ENCODE measurements at places on chromosomes 13 and 19.
A peak's percentile ranks its signal among the peaks of the same experiment; 100 is the strongest.

DNA sequence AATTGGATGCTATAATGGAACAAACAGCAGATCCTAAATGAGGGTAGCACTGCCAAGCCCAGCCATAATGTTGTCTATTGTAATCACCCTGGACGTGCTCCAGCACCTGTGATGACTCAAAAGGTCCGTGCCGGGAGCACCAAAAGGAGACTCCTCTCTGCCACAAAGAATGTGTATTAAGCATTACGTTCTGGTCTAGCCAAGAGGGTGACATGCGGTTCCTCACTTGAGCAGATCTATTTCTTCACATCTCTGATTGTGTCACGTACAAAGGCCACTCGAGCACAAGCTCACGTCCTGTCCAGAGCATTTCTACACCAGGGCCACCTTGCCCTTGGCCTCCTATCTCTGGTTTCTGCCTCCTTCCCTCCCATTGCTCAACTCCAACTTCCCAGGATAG, 219.9 kb upstream of the IRS2 start:
- DNase-seq = no peak

DNA sequence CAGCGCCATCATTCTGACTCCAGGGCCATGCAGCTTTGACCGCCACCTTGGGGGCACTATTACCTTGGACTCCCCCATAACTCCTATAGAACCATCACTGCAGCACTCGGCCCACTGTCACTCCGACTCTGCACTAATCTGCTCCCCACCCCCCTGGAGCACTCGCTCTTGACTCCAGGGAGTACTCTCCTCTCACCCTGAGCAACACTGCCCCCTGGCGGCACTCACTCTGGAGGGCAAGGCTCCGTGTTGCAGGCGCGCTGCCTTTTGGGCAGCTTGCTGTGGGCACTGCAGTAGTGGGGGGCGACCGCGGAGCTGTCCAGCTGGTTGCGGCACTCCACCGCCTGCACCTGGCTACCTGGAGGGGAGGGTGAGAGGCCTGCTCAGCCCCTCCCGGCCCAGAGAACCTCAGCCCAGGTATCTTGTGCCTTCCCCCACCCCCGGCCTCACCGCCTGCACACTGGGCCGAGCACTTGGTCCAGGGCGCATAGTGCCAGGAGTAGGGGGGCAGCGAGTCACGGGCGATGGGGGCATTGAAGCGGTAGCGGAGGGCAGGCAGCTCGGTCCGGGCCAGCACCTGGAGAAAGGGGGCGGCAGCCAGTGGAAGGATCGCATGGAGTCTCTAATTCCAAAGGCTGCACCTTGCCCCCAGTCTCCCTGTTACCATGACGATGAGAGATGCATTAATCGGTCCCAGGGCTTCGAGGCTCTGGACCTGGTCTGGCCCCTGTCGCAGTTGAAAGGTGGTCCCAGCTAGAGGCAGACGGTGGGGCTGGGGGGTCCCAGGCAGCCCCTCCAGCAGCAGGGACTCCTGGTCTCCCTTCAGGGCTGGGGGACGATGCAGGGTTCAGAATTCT, 8.9 kb upstream of the MYO1F start:
- DNase-seq = no peak

DNA sequence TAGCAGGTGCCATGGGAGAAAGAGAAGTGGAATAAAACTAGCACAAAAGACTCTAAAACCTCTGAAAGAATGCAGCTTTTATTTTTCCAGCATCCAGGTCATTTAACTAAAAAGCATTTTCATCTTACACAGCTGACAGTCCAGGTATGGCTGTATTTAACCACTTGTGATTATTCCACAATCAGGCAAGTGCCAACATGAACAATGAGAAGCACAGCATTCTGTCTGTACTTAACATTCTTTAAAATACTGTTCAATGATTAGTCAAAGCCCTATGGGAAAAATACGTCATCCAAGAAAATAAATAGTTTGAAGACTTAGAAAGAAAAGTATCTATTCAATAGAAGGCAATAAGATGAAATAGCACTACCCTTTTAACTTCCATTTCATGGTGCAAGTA, 246.9 kb downstream of the LIG4 start:
- DNase-seq = no peak

GRCh38 chr19:13008926-13009787, 13.9 kb downstream of the NFIX start:
- no peak for DNase-seq

GRCh38 chr19:47186446-47187334, 44.3 kb downstream of the BBC3 start:
- DNase-seq = peak; percentile 51

DNA sequence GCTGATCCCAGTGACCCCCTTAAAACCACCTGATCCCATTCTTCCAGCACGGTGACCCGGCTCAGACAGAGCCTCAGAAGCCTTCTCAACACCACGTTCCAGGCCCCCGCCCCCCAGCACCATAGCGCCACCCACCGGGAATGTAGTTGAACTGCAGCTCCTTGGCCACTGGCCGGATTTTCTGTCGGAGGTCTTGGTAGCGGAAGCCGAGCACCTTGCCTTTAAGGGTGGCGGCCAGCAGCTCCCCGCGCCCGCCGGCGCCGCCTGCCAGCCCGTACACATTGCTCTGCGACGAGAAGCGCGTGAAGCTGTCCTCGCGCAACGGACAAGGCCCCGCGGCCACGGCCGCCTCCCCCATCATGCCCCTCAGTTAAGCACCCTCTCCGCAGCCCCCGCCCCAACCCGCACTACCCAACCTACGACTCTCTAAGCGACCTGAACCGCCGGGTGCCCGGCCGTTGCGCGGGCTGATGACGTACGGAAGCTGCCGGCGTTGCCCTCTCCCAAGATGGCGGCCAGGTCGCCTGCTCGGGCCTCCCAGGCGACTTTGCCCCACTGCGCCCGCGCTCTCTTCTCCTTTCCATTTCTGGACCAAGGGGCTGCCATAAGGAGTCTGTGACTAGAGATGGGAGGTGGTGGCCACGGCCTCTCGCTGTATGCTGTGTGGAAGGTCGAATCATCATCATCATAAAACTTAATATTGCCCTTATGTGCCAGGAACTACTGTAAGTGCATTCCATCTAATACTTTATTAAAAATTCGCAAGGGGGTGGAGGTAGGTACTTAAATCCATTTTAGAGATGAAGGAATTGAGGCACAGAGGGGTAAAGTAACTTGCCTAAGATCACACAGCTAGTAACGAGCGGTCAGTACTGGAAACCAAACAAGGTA, at the start of gene KPTN:
TSS of gene KPTN (minus strand) at position 420 of the 891 bp plus-strand sequence. CDS start at position 361, 59 bp downstream.
- peak; percentile 65 for DNase-seq

DNA sequence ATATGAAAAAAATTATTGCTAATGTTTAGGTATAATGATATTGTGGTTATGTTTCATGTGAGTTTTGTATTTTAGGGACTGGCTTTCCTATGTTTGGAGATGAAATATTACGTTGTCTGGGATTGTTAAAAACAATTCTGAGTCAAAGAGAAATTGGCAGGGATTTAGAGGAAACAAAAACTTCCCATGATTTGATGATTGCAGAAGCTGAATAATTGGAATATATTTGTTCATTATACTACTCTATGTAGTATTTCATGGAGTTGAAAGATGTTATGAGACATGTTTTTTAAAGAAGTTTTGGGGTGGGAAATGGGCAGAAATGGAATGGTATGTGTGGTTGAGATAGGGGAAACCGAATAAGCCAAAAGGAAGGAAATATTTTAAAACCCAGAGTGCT, 1392.9 kb downstream of the EFNB2 start:
- no peak for DNase-seq

GRCh38 chr19:50843701-50844221, 10.4 kb upstream of the KLK15 start:
- no peak for DNase-seq

GRCh38 chr13:36323951-36324566, 22.1 kb downstream of the SPART start:
- no peak for DNase-seq

DNA sequence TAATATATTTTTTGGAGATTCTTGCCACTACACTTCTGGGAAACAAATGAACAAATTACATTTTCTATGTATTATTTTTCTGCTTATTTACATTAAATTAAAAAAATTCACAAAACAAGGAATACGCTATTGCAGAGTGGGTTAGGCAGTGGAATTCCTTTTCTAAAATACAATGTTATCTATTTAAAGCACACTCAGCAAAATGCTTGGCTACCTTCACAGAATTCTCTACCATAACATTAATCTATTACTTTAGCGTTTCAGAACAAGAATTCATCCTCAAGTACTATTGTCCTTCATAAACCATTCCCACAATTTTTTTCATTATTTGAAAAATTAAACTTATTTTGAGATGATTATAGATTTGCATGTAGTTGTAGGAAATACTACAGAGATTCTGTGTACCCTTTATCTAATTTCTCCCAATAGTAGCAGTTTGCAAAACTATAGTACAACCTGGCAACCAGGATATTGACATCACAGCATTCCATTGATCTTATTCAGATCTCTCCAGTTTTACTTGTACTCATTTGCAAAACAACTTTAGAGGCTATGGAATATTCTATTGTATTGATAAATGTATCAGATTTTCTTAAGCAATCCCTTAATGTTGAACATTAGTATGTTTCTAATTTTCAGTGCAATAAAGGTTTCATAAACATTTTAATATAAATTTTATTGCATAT, 120.9 kb downstream of the DLEU7 start:
- DNase-seq = no peak

DNA sequence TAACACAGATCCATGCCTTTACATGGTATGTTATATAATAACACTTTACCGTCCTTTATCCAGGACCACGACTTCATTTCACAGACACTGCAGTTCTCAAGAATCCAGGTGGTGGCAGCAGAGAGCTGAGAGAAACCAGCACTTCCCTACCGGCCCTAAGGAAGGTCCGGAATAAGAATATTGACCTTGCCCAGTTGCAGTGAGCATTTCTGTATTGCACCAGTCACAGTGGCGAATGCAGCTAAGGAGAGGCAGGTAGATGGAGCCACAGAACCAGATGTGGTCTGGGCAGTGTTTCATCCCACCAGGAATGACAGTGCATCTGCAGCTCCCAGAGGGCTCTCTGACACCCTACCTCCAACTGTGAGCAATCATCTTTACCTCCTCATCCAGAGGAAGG, 44.6 kb downstream of the ZNF787 start:
- no peak for DNase-seq

DNA sequence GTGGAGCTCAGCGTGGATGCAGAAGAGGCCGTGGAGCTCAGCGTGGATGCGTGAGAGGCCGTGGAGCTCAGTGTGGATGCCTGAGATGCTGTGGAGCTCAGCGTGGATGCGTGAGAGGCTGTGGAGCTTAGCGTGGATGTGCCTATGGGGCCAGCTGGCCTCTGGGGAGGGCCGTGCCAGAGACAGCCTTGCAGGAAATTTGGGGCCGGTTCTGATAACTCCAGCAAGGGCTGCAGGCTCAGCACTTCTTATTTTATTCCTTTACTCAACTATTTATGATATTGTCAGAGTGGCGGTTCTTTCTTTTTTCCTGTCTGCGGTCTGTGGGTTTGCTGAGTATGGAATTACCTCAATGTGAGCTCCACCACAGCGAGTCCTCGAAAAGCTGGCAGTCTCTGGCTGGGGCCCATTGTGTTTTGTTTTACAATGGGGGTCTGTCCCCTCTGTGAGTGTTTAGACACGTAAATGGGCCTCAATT, 17.8 kb upstream of the TMEM255B start:
- no peak for DNase-seq

GRCh38 chr19:5621311-5621944, 1.1 kb downstream of the SAFB2 start:
- DNase-seq = no peak

DNA sequence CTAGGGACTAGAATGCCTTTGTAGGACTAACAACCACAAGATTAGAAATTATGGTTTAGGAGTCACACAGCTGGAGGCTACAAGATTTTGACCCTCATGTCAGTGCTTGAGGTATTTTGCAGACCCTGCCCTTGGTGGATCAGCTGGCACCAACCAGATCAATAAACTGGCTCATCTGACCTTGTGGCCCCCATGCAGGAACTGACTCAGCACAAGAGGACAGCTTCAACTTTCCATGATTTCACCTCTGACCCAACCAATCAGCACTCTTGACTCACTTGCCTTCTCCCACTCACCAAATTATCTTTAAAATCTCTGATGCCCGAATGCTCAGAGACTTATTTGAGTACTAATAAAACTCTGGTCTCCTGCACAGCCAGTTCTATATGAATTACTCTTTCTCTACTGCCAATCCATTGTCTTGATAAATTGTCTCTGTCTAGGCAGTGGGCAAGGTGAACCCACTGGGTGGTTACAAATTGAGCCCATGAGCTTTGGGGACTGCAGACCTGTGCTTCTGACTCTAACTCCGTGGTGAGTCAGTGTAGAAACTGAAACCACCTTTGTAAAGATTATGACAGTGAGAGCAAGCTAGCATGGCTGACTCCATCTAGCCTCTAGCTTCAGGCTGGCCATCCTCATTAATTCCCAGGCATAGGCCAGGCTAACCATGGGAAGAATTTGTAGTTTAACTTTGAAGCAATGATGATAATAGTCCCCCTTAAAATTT, 33.9 kb upstream of the CEACAM8 start:
- DNase-seq = no peak

DNA sequence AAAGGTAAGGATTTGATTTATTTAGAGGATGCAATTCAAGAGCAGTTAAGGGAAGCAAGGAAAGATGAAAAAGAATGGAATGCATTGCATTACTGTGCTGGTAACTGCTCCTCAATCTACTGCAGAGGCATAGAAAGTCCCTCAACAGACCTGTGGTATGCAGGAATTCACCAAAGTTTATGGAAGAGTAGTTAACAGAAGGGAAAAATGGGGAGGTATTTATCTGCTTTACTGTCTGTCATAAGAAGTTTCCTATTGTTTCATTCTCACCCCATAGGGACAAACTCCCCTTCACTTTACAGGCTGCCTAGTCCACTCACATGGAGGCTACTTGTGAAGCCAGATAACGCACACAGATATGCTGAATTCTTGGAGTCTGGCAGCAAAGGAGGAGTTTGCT, 354.9 kb upstream of the SPRY2 start:
- DNase-seq = no peak

GRCh38 chr19:4173479-4174212, 8.7 kb downstream of the SIRT6 start:
- no peak for DNase-seq

GRCh38 chr19:38661996-38662395, 14.5 kb downstream of the ACTN4 start:
- DNase-seq = no peak

- DNase-seq = no peak
Measured at GRCh38 chr13:98938801-98939200, 39.1 kb downstream of the DOCK9 start.

- DNase-seq = no peak
Measured at GRCh38 chr19:6473647-6474046, 7.9 kb downstream of the DENND1C start.

GRCh38 chr19:4453232-4454179, 4.1 kb downstream of the UBXN6 start:
- DNase-seq = no peak

- no peak for DNase-seq
Measured at GRCh38 chr13:94431987-94432386, 47.5 kb downstream of the DCT start.

DNA sequence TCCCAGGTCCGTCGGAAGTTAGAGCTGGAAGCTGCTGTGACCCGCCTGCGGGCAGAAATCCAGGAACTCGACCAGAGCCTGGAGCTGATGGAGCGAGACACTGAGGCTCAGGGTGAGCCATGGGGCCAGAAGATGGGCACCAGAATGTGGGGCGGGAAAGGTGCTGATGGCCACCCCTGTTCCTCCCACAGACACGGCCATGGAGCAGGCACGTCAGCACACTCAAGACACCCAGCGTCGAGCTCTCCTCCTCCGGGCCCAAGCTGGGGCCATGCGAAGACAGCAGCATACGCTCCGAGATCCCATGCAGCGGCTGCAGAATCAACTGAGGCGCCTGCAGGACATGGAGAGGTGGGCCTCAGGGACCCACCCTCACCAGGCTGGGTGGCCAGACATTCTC, 2.5 kb downstream of the HAUS5 start:
- DNase-seq = no peak

- DNase-seq = no peak
Measured at GRCh38 chr19:57263244-57263741, 17.0 kb upstream of the ZNF460 start.
